ENCODE measurements at places on chromosomes 6 and 20.

GRCh38 chr6:127343809-127344659 is 625 bp upstream of the ECHDC1 start:
- DNase-seq = no peak

DNA sequence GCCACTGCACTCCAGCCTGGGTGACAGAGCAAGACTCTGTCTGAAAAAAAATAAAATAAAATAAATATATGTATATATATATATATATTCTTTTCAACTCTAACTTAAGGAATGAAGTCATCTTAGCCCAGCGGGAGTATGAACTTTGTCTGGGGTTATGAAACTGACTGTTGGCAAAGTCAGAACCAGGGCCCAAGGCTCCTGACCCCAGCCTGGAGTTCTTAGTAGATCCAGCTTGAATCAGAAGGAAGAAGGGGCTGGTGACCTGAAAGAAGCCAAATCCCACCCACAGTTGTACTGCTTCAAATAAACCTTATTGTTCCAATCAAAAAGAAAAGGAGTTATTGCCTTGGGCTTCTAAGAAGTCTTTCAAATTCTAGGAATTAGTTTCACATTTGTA is 83.1 kb upstream of the MAP7 start:
- no peak for DNase-seq

DNA sequence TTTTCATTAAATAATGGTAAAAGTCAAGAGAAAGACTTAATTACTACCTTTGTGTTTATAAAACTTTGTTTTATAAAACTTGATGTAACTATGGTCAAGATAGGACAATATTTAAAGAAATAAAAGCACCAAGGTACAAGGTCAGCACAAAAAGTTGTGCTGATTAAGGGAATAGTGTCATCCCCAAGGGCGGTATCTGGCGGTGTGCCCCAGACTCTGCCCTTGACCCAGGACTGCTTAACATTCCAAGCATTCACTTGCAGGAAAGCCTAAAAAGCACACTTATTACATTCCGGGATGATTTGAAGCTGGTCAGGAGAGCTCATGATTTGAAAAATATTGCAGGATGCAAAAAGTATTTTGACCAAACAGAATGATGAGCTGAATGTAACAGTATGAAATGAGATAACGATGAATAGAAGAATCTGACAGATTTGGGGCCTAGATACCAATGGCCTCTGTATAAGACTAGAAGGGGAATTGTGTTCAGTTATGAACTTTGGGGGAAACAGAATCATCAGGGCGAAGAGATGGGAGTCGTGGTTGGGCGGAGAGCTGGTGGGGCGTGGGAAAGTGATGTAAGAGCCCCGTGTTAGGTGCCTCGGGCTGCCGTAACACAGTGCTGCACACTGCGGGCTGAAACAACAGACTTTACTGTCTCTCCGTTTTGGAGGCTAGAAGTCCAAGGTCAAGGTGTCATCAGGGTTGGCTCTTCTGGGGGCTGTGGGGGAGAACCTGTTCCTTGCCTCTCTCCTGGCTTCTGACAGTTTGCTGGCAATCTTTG is 77.2 kb downstream of the CDC5L start:
- no peak for DNase-seq

DNA sequence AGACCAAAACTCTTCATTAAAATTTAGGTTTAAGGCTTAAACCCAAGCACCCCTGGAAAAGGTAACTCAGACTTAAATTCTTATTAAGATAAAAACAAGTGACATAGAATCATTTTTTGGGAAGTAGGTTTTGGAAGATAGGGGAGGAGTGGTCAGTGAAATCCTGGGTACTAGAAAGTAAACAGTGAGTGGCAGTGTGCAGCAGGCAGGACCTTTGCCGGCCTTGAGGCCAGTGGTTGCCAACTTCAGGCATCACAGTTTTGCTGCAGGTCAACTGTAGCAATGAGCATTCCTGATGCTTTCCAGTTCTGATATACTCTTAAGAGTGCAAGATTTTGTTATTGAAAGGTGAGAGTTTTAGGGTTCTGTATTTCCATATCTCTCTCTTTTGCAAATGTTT is 69.3 kb upstream of the SUPT3H start:
- DNase-seq = no peak

GRCh38 chr20:24998121-24998520 is 5.6 kb upstream of the APMAP start:
- DNase-seq = no peak

DNA sequence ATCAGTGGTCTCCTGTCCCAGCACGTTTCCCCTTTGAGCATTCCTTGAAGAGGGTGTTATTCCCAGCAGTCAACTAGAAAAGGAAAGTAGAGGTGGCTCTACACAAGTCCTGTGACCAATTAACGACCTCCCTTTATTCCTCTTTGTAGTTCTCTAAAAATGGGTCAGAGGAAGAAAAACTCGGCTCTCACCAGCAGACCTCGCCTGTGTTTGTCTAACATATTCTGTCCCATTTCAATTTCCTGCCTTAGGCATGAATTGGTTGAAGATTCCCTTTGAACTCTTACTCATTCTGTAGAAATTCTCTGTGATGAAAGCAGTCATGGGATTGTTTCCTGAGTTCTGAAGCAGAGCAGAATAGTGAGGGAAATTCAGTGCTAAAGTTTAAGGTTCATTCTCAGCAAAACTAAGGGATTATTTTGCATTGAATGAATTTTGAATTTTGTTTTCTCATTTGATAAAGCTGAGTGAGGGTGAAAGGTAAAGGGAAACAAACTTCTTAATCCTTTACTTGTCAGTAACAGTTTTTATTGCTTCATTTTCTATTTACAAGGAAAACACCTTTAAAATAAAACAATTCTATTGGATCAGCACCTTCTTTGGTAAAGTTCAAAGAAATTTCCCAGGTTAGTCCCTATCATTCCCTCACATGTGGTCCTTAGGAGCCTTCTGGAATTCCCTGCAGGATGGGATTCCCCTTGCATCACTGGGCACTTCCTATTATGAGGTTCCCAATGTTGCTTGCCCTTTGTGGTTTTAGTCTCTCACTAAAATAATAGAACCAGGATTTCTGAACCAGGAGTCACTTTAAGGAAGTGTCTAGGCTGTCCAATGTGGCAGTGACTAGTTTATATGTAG is 105.8 kb downstream of the SLX4IP start:
- DNase-seq = no peak

GRCh38 chr6:151512481-151512880 is 18.7 kb downstream of the CCDC170 start:
- no peak for DNase-seq

GRCh38 chr6:111456208-111456607 is 26.8 kb downstream of the REV3L start:
- DNase-seq = no peak

- no peak for DNase-seq
These were observed 395.5 kb upstream of the RUNX2 start for GRCh38 chr6:44932651-44933091.

DNA sequence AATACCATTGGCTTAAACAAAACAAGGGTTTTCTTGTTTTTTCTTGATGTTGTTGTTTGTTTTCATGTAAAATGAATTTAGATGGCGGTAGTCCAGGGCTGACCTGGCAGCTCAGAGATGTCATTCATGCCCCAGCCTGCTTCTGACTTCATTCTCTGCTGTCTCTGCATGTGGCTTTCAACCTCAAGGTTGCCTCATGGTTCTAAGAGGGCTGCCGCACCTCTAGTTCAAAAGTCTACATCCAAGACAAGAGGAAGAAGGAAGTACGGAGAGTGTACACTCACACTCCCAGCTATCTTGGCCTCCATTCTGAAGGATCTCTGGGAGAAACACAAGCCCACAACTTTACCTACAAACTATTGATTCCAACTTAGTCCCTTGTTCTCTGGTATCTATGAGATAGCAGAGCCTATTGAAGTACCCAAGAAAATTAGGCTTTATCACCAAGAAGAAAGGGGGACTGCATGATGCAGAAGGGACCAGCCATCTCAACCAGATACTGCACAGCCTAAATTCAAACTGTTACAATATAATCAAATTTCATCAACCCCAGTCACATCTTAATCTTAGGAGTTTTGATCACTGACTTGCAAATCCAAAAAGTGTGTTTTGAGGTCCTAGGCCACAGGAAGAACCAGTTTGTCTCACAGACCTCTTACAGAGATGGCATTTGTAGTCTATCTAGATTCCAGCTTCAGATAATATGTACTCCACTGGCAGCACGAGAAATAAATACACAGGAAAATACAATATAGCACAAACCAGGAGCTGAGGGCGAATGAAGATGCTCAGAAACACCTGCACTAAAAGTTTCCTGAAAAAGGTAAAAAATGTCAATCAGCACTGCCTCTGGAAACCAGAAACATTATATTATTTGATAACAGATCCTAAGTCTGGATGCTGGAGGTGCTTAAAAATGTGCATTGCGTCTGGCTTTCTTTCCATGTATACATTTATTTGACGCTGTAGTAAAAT is 866 bp upstream of the BTN3A3 start:
- DNase-seq = no peak
